ENCODE measurements at places on chromosomes 12 and 14.

DNA sequence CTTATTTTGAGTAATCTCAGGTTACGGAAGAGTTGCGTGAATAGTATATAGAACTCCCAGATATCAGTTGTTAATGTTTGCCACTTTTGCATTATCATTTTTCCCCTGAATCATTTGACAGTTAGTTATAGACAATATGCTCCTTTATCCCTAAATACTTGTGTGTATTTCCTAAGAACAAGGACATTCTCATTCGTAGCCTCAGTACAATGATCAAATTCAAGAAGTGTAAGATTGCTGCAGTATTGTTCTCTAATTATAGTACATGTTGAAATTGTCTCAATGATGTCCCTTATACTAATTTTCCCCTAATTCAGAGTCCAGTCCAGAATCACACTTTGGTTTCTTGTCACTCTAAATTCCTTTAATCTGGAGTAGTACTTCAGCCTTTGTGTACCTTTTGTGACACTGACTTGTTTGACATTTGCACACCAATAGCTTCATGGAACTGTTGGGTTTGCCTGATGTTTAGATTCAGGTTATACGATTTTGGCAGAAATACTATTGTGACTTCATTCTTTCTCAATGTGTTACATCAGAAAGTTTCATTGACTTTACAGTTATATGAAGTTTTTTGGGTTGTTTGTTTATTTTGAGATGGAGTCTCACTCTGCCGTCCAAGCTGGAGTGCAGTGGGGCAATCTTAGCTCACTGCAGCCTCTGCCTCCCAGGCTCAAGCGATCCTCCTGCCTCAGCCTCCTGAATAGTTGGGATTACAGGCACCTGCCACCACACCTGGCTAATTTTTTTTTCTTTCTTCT lies 13.1 kb downstream of the DYNC1H1 start:
- no peak for DNase-seq

DNA sequence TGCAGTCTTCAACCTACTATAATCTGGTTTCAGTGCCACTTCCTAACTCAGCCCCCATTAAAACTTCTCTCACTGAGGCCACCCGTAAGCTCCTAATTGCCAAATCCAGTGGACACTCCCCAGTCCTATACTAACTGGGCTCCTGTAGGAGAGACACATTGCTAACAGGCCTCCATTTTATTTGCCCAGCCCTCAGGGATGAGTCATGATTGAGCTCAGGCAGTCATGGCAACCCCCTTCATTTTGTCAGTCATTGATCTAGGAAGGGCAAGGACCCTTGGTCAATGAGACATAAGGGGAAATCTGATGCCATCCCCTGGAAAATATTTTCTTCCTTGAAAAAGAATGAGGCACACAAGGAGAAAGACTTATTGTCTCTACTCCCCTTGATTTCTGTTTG lies 70.1 kb upstream of the HIF1A start:
- DNase-seq = no peak

DNA sequence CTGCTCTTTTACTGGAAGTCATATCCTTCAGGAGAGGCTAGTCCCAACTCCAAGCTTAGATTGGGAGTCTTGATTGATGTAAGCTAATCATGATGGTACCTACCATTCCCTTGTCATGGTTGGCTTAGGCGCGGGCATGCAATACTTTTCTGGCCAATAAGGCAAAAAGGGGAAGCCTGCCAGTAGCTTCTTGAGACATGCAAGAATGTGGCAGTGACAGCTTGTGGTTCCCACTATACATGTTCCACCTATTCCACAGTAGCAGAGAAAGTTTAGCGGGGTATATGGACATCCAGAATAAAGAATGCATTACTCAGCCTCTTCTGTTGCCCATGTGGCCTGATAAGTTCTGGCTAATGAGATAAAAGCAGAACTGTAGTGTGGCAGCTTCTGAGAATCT lies 55.0 kb downstream of the AP5M1 start:
- no peak for DNase-seq

DNA sequence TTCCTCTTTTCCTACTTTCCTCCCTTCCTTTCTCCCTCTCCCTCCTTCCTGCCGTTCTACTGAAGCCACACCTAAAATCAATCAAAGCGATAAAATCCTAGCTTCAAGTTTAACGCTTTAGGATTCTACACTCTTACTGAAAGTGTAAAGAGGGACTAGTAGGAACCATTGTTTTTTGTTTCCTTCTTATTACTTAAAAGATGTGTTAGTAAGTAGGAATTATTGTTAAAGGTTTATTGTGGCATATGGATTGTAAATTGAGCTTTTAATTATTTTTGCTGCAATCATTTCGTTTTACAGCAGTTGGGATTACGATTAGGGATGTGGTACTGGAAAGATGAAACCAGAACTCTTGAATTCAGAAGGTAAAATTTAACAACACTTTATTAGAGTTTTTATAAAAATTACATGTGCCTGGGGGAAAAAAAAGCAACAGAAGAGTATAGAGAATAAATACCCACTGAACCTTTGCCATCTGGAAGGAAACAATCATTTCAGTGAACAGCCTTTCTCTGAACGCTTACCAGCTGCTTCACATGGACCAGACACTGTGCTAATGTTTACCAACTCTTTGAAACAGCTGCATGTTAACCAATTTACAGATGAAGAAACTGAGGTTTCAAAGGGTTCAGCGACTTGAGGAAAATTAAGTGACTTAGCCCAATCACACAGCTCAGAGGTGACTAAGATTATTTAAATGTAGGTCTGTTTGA lies 1.0 kb downstream of the PPP1R36 start:
- DNase-seq = no peak

Measured in activated CD8-positive, alpha-beta memory T cell treated with anti-CD3 and anti-CD28 coated beads for 24 hours (primary cell).